Activated naive CD4-positive, alpha-beta T cell treated with anti-CD3 and anti-CD28 coated beads, Interleukin-2, amount 50 U/mL, for 72 hours (primary cell): ENCODE measurements at places on chromosomes 16 and 17. TPM values are rescaled to one million over a fixed set of nuclear protein-coding genes. Genes with fewer than 3 reads are reported as not detected.

DNA sequence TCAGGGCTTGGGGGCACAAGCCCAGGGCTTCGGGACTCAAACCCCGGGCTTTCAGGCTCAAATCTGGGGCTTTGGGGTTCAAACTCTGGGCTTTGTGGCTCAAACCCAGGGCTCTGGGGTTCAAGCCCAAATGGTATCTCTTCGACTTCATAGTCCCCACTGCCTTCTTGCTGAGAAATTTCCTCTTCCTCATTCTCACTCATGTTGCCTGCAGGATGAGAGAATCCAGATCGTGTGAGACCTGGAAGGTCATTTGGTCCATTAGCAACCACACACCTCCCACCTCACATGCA is 576 bp downstream of the ZNF768 start:
- DNase-seq: no peak

DNA sequence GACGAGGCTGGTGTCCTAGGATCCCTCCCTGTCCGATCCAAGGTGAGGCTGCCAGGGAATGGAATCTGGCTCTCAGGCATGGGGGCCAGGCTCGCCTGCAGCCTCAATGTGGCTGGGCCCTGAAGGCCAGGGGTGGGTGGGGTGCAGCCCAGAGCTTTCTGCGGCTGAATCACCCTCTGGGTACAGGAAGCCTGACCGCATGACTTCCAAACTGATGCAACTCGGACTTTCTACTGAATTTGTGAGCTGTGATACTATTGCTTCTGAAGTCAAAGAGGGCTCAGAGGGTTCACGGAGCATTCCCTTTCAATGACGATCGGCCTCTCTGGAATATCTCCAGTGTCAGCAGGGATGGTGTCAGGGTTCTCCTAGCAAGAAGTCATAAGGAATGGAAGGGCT is 123.7 kb downstream of the METRNL start:
- DNase-seq: no peak

The ATP2A3 gene
- 83.0 TPM for total RNA-seq

- no peak for DNase-seq
Measured at GRCh38 chr17:27990979-27991378, 51.5 kb upstream of the NLK start.

DNA sequence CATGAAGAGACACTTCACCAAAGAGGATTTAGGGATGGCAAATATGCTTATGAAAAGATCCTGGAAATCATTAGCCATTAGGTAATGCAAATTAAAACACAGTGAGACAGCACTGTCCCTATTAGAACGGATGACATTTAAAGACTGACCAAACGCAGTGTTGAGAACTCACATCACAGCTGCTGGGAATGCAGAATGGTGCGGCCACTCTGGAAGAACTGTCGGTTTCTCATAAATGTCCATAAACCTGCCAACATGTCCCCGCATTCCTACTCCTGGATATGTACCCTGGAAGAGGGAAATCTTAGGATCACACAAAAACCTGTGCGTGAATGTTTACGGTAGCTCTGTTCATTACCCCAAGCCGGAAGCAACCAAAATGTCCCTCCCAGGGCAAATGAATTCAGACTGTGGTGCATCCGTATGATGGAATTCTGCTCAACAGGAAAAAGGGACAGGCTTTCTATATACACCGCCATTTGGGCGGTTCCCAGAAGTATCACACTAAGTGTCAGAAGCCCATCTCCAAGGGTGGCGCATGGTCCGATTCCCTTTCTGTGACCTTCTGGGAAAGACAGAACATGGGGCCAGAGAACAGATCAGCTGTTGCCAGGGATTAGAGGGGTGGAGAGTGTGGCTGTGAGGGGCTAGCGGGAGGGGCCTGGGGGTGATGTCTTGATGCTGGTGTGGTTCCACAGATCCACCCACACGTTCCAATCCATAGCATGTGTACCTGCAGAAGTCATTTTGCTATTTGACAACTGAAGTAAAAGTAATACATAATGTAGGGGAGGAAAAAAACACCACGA is 197.2 kb upstream of the CHMP6 start:
- no peak for DNase-seq

GRCh38 chr16:27369806-27370205 is 32.2 kb upstream of the IL21R start:
- no peak for DNase-seq

The TBC1D3B gene
- 4.3 TPM for total RNA-seq

The CCDC200 gene
- total RNA-seq: not detected

DNA sequence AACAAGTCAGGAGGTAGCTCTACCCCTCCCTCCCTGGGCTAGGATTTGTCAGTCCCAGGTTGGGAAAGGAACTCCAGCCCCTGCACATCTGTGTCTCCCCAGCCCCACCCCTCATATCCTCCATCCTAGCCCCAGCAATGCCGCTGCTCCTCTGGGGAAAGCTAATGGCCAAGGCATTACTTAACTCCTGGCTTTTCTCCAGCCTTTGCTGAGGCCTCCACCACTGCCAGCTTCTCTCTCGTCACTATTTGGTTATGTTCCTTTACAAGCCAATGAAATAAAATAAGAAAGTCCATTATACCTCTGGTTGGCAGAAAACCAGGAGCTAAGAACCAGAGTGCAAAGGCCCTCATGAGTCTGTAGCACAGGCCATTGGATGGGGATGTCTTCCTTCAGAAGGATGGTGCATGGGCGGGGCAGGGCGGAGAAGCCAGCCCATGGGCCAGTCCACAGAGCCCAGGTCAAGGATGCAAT is 171.0 kb downstream of the CCDC182 start:
- DNase-seq: no peak

- DNase-seq: no peak
Measured at GRCh38 chr17:80414508-80414802, 512 bp upstream of the ENDOV start.

- DNase-seq: no peak
Measured at GRCh38 chr17:18321309-18321708, 6.2 kb downstream of the SMCR8 start.

GRCh38 chr16:31010585-31011325 is at the start of gene STX1B:
Gene STX1B (minus strand): TSS chr16:31010638. CDS start chr16:31010396, 242 bp downstream.
- no peak for DNase-seq

DNA sequence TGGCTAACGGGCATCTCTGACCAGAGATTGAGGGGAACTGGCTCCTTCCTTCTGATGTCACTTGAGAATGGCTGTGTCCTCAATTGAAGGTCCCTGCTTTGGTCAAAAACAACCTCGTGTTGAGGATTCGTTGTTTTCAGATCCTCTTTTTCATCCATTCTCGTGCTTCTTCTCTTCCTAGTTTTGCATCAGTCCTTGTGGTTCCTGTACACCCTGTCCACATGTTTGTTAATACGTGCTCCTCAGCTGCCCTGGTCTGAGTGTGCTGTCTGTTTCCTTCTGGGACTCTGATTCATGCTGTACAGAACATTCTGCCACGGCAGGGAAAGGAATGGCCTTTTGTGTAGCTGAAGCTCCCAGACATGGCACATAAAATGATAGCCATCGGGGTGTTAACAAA is 863.2 kb upstream of the GOT2 start:
- no peak for DNase-seq

DNA sequence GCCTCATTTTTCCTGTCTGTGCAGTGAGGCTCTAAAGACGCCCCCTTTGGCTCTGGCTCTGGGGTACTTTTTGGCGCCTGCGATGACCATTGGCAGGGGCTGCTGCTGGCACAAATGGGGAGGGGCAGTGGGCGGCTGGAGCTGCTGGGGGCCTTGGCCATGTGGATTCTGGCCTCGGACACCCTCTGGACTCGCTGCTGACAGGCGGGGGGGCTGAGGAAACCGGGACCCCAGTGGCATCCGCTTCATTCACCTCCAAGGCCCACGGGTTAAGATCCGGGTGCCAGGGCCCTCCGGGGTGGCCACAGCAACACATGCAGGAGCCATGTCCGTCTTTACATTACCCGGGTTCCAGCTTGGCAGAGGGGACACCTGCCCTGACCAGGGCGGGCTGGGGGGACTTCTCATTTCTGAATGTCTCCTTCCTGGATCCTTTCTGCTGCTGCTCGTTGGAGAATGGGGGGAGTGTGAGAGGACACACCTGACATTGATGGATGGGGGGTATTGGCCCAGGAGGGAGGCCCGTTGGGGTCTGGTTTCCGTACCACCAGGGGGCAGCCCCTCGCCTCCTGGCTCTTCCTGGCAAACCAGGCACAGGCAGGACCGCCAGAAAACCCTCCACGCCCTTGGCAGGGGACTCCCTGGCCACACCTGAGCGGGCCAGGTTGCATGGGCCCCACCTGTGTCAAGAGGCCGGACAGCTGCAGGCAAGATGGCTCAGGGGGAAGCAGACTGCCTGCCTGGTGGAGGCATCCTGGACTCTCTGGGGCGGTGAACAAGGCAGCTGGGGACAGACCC is 21.8 kb downstream of the GSE1 start:
- DNase-seq: no peak

DNA sequence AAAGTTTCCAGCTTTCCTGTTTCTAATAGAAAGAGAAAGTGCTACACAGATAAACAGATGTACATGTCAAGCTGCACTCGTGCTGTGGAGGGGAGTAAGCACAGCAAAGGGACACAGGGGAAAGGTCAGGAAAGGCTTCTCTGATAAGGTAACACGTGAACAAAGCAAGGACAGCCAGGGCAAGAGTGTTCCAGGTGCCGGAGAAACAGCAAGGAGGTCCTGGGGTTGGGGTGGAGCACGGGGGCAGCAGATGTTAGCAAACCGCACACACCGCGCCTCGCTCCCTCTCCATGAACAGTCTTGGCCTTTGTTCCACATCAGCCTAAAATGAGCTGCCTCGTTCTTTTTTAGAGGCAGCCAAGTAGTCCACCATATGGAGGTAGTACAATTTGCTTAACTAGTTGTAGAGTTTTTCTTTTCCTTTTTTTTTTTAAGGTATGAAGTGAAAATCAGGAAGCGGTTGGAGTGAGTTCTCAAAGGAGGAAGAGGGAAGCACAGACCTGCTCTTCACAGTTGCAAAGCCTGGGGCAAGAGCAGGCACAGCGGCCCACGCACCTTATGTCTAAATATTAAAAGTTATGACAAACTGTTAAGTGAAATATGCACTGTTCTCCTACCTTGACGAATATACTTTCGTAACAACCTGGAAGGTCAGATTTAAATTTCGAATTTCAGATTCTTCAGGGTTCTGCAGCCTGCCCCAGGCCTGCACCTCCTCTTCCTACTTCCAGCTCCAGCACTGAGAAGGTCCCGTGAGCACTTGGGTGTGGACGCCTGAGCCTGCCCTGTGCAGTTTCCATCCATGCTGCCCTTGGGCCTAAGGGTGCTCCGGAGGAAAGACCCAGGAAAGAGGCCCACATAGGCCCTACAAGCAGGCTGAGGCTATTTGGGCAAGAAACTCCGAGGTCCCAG is 41.5 kb upstream of the RPH3AL start:
- DNase-seq: no peak

DNA sequence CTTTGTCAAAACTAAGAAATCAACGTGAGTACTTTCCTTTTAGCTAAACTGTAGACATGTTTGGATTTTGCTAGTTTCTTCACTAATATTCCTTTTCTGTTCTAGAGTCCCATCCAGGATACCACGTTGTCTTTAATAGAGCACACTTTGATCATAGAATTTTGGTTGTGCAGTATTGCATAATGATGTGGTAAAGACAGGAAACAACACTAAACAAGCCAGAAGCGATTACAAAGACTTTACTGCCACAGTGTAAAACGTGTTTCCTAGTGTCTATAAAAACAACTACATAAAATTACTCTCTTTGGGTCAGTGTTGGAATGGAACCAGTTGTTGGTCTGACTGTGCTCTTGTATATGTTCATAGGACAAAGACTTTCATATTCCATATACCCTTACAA is 19.3 kb downstream of the SHISA9 start:
- no peak for DNase-seq

DNA sequence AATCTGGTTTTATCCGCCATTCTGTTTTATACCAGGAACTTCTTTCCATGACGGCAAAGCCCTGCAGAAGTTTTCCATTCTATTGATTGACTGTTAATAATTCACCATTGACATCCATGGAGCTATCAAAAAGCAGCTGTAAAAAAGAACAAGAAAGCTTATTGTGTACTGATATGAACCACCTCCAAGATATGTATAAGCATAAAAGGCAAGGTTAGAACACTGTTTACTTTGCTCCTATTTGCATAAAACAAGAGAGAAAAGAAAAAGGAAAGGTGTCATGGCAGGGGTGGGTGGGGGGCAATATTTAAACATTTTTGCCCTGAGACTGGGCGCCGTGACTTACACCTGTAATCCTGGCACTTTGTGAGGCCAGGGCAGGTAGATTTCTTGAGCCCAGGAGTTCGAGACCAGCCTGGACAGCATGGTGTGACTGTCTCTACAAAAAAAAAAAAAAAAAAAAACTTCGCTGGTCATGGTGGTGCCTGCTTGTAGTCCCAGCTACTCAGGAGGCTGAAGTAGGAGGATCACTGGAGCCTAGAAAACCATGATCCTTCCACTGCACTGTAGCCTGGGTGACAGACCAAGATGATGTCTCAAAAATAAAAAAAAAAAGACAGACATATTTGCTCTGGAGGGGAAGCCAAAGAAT is 52.5 kb downstream of the TMEM114 start:
- no peak for DNase-seq

The C1QL1 gene
- not detected for total RNA-seq

The ZSCAN32 gene
- 14.1 TPM for total RNA-seq

DNA sequence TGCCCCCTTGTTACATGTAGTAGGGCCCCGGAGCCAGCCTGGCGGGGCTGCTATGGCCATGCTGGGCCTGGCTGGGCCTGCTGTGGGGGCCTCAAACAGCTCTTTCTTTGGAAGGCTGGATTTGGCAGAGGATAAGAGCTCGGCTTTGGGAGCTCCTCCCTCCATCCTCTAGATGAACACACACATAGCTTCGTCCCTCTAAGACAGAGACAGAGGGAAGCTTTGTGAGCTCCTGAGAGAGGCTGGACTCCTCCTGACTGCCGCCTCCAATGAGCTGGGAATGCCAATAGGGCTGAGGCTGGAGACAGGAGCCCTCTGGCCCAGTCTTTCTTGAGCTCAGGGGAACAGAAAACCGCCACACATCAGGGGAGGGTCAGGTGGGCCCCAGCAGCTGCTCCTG is 37.3 kb upstream of the CDC42EP4 start:
- DNase-seq: no peak

GRCh38 chr17:9158544-9159452 is 137.5 kb downstream of the NTN1 start:
- no peak for DNase-seq

DNA sequence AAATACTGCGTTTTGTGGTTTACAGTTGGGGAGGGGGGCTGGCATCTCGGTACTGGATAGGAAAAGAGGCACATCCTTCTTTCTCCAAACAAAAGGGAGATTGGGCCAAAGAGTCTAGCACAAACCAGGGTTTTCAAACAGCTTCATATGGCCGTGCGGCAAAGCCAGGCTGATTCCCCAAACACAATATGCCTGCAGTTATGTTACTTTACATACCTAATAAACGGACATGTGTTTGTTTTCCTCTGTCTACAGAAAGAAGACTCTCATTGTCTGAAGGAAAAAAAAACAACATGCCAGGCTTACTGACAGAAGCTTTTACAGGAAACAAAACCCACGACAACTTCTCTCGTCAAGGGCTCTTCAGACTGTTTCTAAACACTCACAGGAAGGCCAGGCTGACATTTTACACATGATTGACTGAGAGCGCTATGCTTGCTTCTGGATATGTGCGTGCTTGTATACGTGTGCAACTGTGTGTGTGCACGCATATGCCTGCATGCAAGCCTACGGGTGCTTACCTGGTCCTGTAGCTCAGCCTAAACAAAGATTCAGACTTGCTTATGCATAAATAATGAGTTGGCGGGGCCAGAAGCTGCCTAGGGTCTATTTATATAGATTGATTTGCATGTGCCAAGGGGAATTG is 461.0 kb upstream of the C16orf82 start:
- DNase-seq: no peak
